ENCODE measurements at places on chromosomes 4 and X. TPM values are rescaled to one million over a fixed set of nuclear protein-coding genes. Genes with fewer than 3 reads are reported as not detected.

- no peak for DNase-seq
- no peaks in the 10 kb centered on the region for H3K4me1 ChIP-seq
- H3K36me3 ChIP-seq, result no peaks in the 10 kb centered on the region
- no peak within 1 kb of the TSS for H3K27ac ChIP-seq
Observed at GRCh38 chrX:118116713-118117550, at the start of gene KLHL13. KLHL13 (minus strand) TSS chrX:118116810; CDS start chrX:118028473, 88,337 bp downstream.

DNA sequence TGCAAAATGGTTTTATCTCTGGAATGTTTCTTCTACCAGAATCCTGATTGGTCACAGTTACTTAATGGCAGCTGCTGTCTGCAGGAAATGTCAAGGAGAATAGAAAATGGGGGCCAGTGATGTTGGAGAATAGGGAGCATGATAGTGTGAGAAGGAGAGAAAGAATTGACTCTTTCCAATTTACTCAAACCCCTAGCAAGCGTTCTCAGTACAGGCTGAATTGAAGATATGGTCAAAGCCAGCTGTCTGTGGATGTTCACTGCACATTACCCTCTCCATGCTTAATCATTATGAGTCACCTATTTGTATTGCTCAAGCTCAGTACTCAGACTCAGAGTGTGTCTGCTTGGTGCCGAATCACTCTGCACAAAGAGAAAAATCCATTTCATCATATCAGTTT, 57.8 kb upstream of the FAM47B start:
- no peaks in the 10 kb centered on the region for H3K27me3 ChIP-seq
- no peak overlapping the region for H3K4me3 ChIP-seq
- no peaks in the 10 kb centered on the region for H3K4me1 ChIP-seq
- no peak for DNase-seq

DNA sequence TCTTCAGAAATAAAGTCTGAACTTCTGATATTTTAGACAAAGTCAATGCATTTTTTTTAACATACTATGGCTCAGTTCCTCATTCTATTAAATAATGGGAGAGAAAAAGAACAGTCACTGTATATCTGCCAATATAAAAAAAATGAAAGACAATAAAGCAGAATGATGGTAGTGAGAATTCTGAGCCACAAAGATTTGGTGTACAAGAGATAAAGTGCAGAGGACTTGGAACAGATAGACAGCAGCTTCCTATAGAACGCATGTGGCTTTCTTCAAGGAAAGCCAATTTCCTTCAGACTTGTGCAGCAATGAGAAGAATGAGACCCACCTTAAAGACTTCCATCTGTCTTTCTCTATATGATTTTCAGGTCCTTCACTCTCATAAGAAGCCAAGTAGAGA, 39.7 kb downstream of the RASGEF1B start:
- H3K27ac ChIP-seq, result no peak overlapping the region
- no peaks in the 10 kb centered on the region for H3K27me3 ChIP-seq
- no peaks in the 10 kb centered on the region for H3K4me1 ChIP-seq
- no peaks in the 10 kb centered on the region for H3K36me3 ChIP-seq

- H3K27me3 ChIP-seq, result no peaks in the 10 kb centered on the region
- H3K36me3 ChIP-seq, result no peaks in the 10 kb centered on the region
- H3K4me3 ChIP-seq, result no peak overlapping the region
Observed at GRCh38 chr4:102981005-102981404, 38.5 kb downstream of the SLC9B1 start.

DNA sequence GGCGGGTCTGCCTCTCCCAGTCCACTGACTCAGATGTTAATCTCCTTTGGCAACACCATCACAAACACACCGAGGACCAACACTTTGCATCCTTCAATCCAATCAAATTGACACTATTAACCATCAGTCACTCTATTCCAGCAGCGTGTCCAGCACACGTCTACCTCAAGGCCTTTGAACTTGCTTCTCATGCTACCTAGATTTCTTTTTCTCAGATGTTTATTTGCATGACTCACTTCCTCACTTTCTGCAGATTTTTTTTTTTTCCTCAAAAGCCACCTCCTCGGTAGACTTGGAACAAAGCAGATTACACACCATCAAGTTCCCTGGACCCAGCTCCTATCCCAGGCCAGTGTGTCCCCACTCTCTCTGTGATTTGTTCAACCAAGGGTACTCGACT, 49.5 kb downstream of the SUPT20HL2 start:
- H3K36me3 ChIP-seq, result no peaks in the 10 kb centered on the region
- DNase-seq, result no peak
- peaks cover 6% of the 10 kb centered on the region for H3K4me1 ChIP-seq

GRCh38 chr4:5144384-5144783, 93.1 kb downstream of the STK32B start:
- no peak overlapping the region for H3K4me3 ChIP-seq
- no peak for DNase-seq
- H3K27me3 ChIP-seq, result no peaks in the 10 kb centered on the region
- no peaks in the 10 kb centered on the region for H3K4me1 ChIP-seq
- no peaks in the 10 kb centered on the region for H3K36me3 ChIP-seq

DNA sequence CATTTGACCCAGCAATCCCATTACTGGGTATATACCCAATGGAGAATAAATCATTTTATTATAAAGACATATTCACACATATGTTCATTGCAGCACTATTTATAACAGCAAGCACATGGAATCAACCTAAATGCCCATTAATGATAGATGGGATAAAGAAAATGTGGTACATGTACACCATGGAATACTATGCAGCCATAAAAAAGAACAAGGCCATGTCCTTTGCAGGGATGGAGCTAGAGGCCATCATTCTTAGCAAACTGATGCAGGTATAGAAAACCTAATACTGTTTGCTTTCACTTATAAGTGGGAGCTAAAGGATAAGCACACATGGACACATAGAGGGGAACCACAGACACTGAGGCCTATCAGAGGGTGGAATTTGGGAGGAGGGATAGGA, 22.6 kb downstream of the RASSF6 start:
- no peak for DNase-seq
- H3K4me3 ChIP-seq, result no peak overlapping the region
- no peak overlapping the region for H3K27ac ChIP-seq
- no peaks in the 10 kb centered on the region for H3K4me1 ChIP-seq
- no peaks in the 10 kb centered on the region for H3K36me3 ChIP-seq

DNA sequence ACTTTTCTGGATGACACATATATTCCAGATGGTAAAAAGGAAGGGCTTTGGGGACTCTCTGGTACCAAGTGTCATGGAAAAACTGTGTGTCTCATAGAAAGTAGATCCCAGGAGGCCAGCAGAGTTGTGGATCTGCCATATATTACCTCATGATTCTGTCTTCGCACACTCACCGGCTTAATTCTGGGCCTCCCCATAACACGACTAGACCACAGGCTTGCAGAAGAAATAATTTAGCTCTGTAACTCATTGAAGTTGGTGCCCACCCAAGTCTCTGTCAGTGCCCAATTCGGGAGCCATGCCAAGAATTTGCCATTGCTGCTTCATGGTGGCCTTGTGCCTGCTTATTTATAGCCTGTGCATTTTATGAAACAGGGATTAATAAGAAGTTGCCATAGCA, 104.5 kb downstream of the AR start:
- no peak for DNase-seq
- no peaks in the 10 kb centered on the region for H3K4me1 ChIP-seq
- no peaks in the 10 kb centered on the region for H3K36me3 ChIP-seq
- no peak overlapping the region for H3K27ac ChIP-seq

DNA sequence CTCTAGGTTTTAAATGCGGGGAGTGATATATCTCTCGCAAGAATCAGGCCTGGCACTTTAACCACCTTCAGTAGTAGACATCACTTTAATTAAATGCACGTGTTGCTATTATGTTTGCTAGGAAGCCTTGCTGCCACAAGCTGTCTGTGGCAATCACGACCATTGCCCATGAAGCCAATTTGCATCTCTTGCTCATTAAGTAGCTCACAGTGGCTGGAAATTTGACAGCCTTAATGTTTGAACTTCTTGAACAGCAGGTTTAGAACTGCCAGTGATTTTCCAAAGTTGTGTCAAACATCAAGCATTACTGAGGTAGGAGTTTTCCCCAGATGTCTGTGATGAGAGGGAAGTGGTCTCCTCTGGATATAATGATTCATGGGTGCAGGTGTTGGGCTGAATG, 642.3 kb upstream of the CPEB2 start:
- H3K27ac ChIP-seq, result no peak overlapping the region
- no peak overlapping the region for H3K4me3 ChIP-seq
- no peak for DNase-seq
- no peaks in the 10 kb centered on the region for H3K4me1 ChIP-seq
- H3K27me3 ChIP-seq, result no peaks in the 10 kb centered on the region
- H3K36me3 ChIP-seq, result no peaks in the 10 kb centered on the region

DNA sequence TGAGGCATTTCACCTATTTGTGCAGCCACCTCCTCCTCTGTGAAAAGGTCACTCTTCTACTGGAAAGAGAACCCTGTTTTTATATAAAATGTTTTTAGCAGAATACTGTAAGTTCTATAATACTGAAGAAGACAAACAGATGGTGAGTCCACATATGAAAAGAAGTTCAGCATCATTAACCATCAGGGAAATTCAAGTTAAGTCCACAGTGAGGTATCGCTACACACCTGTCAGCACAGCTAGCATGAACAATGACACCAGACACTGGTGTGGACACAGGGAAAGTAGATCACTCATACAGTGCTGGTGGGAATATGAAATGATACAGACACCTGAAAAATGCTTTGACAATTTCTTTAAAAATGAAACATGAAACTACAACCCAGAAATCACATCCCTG, 133.0 kb downstream of the MAD2L1 start:
- no peaks in the 10 kb centered on the region for H3K4me1 ChIP-seq
- H3K4me3 ChIP-seq, result no peak overlapping the region
- H3K36me3 ChIP-seq, result no peaks in the 10 kb centered on the region
- DNase-seq, result no peak

FGG gene
- total RNA-seq, result not detected

PRR32 gene
- not detected for total RNA-seq

TMPRSS11A gene
- total RNA-seq, result not detected

MAGEB10 gene
- not detected for total RNA-seq

All from CD4-positive, alpha-beta memory T cell (primary cell).